Stimulated activated naive B cell treated with anti-CD40 and anti-IgM and Interleukin-4, amounts not matched to agents 10 μg/mL and 1 μg/mL and 100 μg/mL, for 72 hours (primary cell): ENCODE measurements at places on chromosomes 11 and 22.
A peak's percentile ranks its signal among the peaks of the same experiment; 100 is the strongest.

DNA sequence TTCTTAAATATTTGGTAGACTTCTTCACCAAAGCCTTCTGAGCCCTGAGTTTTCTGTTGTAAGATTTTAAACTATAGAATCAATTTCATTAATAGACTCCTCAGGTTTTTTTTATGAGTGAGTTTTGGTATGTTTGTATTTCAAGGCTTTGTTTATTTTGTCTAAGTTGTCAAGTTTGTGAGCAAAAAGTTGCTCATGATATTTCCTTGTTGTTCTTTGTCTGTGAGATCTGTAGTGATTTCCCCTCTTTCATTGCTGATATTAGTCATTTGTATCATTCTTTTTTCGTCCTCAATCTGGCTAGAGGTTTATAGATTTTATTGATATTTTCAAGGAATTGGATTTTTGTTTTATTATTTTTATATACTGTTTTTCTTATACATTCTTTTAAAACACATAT, 121.0 kb downstream of the MORC2 start:
- no peak for DNase-seq

DNA sequence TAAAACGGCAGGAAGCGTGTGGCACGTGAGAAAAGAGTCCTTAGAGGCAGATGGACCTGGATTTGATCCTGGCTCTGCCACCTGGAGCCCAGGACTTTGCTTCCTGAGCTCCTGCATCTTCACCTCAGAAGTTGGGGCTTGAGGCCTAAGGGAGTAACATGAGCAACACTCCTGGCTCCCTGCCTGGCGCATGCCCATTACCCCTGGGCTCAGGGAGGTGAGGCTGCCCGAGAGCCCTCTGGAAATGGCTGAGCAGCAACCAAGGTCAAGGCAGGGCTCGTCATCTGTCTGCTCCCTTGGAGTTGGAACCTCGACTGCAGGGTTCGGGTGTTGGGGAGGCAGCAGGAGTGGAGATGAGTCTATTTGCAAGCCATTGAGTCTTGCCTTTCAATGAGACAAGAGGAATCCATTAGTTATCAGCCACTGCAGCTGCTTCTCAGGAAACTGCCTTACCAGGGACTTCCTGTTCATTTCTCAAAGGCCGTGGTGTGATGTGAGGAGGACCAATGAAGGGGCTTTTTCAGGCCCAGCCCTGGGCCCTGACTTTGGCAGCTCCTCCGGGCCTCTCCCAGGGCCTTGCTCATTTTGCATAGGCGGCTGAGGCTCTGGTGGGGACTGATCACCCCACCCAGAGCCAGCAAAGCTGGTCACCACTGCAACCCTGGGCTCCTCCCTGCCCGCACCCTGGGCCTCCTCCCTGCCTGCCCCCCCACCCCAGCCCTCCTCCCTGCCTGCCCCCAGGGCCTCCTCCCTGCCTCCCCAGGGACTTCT, 6.4 kb downstream of the FADS2 start:
- peak; percentile 74 for DNase-seq

DNA sequence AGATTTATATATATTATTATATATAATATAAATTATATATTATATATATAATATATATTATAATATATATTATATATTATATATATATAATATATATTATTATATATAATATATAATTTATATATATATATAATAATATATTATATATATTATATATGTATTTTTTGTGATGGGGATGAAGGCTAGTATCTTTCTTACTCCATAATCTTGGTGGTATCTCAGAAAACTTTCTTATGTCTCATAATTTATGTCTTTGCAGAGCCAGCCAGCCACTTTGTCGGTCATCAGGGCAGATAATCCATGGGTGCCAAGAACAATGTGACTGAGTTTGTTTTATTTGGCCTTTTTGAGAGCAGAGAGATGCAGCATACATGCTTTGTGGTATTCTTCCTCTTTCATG, at the start of gene OR4S1:
Gene OR4S1 (plus strand): TSS at position 301 of the 400 bp plus-strand sequence. CDS start 0 bp downstream, at position 301.
- no peak for DNase-seq

DNA sequence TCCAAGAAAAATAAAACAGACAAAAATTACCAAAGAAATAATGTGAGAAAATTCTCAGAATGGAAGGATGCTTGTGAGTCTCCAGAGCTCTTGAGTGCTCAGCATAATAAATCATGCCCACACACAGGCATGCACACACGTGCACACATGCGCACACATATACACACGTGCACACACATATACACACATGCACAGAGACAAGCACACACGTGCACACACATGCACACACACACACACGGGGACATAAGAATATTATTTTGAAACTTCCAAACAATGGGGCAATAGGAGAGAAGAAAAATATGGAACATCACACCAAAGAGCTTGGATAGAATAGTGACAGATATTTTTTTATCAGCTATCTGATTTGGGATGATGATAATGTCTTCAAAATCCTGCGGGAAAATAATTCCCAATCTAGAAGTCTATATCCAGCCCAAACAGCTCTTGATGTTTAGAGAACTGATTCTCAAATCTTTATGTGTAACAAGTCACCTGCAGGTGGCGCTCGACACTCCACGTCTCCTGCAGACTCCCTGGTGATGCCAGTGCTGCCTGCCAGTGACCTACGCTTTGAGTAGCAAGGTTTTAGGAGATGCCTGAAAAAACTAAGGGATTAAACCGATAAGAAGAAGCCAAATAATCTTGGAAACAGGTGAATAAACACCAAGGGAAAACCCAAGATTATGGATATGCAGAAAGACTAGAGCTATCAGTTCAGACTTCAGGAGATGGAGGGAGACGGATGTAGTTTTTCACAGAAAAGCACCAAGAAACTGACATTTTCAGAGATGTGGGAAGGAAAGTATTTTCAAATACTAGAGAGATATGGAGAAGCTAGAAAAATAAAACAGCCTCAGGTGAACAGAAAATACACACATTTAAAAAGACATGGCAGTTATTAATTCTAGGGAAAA, 743.6 kb downstream of the ETS1 start:
- peak; percentile 8 for DNase-seq

DNA sequence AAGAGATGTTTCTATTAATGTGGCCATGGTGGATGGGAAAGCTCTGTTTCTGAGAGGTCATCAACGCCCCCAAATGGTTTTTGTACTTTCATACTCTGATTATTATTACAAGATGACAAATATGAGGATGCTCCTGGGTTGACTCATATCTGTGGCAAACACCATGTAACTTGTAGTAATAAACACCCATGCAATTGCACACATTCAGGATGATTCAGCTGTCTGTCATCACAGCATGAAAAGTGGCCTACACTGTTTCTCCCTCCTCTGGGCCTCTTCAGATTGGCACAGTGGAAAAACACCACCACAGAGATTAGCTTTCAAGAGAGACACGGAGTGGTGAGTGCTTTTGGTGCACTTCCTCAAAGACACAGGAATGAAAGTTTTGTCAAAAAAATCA, 85.4 kb downstream of the MTNR1B start:
- no peak for DNase-seq

DNA sequence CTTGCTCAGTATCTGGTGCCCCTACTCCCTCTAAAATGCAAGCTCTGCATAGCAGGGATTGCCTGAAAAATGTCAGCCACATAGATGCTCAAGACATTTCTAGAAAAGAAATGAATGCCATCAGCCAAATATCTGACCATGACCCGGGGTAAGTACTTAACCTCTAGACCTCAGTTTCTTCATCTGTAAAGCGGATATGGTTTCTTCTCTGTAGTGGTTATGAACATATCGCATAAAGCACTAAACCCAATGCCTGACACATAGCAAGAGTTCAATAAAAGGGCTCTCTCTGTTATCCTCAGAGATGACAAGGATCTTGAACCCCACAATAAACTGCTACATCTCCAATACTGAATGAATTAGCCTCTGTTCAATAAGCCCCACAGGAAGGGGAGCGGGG, 122.6 kb downstream of the ABTB2 start:
- DNase-seq: no peak

- no peak for DNase-seq
Measured at GRCh38 chr11:94563176-94563847, 3.9 kb upstream of the PIWIL4 start.

DNA sequence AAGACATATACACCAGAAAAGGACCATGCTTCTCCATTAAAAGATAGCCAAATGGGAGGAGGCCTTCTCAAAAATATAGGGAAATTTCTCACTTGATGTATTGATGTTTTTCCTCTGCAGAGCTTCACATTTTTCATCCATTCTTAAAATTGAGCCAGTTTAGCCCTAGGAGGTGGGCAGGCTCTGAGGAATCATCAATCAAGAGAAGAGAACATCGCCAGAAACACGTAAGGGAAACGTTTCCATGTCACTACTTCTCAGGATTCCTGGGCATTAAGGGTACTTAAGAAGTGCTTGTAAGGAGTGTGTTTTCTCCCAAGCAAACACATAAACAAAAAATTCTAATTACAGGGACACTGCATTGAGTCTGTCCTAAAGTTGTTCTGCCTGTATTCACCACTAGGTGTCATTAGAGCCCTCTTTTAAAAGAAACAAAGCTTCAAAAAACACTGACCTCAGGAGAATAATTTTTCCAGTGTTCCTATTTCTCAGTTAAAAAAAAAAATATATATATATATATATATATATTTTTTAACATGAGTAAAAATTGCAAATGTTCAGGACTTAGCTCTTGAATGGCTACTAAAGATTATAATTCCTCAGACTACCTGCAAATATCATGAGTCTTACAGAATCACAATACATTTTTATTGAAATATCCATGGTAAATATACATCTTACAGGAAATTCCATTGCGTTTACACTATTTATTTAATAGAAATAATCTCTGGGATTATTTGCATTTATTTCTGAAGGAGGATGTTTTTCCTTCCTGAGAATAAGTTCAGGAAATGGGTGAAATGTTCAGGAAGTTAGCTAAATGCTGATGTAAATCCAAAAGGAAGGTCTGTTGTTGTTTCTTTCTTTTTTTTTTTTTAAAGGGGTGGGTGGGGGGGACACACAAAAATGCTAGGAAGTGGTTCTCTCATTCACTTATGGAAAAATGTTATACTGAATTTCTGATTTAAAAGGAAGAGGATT, 16.0 kb downstream of the FZD4 start:
- no peak for DNase-seq

DNA sequence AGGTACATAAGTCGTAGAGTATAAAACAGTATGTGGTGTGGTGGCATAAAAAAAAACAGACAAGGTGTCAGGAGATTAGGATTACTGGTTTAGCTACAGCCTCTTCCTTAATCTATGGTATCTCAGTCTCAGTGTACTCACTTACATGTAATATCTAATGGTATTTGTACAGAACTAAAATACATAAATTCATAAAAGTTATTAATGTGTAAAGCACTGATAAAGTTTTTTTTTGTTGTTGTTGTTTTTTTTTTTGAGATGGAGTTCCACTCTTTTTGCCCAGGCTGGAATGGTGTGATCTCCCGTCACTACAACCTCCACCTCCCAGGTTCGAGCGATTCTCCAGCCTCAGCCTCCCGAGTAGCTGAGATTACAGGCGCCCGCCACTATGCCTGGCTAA, 2.9 kb downstream of the PTS start:
- DNase-seq: no peak

GRCh38 chr22:48827268-48827846, 1000.3 kb downstream of the BRD1 start:
- DNase-seq: no peak

- DNase-seq: no peak
Measured at GRCh38 chr11:77117492-77117891, 10.6 kb upstream of the MYO7A start.

DNA sequence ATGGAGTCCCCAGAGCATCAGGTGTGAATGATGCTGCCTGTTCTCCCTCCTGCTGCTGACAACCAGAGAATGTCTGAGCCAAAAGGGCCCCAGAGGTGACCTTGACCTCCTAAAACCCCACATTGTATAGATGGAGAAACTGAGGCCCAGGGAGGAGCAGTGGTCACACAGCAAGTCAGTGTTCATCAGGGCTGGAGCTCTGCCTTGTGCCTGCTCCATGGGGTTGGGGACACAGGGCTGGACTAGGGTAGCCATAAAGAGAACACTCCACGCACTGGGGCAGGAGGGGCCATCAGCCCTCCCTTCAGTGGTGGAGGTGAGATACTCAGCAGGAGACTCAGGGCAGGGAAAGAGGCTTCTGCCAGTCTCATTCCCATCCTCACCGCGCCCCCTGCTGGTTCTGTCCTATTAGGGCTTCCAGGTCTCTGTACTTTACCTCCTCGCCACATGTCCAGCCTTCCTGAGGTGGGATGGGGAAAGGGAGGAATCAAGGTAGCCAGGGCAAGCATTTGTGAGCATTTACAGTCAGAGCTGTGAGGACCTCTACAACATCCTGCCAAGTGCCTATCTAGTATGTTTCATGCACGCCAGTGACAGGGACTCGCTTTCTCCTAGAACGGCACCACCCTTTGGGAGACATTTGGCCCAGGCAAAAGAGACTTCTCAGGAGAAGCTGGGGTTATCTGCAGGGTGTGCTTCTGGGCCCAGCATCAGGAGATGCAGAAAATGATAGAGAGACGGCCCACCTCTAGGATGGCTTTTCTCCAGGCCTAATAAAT, 43.2 kb downstream of the NEU3 start:
- peak; percentile 29 for DNase-seq

DNA sequence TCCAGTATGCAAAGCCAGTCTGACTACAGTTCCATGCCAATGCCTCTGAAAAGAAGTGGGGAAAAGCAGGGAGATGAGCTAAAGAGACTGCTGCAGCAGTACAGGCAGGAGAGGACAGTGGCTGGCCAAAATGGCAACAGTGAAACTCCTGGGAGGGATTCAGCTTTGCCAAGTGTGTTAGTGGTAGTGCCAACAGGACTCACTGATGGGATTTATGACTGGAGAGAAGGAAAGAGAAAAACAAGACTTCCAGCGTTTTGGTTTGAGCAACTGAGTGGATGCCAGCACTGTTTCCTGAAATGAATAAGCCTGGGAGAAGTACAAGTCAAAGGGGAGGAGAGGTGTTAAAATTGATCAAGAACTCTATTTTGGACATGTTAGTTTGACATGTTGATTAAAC, 80.9 kb downstream of the PLEKHA7 start:
- DNase-seq: no peak

GRCh38 chr11:47723041-47723440, 7.9 kb upstream of the AGBL2 start:
- DNase-seq: no peak

DNA sequence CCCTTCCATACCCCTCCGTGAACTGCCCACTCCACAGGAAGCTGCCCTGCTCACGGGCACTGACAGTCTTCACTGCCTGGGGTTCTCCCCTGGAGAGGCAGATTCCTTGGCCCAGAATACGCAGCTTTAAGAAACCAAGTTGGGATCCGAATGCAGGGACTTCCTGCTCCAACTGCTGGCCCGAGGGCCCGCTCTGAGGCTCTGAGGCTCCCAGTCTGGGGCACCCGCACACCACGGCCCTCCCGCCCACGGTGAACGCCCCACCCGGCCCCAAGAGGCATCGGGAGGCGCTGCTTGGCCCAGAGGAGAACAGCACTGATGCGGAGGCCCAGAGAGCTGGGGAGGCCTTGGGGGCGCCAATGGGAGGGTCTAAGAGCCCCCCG, 42.3 kb downstream of the IGF2 start:
- DNase-seq: no peak

DNA sequence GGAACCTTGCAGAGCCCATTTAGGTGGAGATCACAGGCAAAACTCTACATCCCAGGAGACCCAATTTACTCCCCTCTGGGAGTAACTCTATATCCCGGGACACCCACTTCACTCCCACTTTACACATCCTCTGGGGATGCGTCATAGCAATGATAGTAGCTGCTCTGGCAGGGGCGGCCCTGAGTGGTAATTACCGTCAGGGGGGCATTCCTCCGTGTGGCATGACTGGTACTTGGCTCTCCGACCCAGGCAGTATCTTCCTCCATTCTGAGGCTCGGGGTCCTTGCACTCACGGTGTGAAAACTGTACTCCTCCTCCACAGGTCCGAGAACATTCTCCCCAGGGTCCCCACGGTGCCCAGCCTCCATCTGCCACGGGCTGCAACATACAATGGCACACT, 17.2 kb downstream of the ADAMTS8 start:
- DNase-seq: no peak
